ENCODE measurements at places on chromosomes 6 and 20. TPM values are rescaled to one million over a fixed set of nuclear protein-coding genes. Genes with fewer than 3 reads are reported as not detected.
A peak's percentile ranks its signal among the peaks of the same experiment; 100 is the strongest.

- no peak for DNase-seq
These were observed 20.6 kb upstream of the REV3L start for GRCh38 chr6:111503660-111504059.

DNA sequence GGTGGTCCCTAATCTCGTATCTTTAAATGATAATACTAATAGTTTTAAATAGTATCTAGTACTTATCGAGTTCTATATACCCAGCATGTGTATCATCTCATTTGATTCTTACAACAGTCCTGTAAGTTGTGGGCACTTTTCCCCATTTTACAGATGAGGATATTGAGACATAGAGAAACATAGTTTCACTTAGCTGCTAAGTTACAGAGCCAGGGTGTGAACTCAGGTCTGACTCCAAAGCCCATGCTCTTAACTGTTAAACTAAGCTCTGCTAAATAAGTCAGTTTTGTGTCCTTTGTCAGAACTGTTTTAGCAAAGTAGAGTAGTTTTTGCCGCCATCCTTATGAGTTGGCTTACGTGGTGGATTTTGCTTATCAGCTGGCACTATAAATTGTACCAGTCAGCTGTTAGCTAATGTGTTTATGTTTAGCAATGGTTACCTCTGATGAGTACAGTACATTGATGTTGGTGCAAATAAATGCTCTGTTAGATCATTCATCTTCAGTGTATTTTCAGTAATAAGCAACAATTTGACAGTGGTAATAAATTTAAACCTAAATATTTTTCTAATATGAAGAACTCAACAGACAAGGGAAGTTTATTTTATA is 12.1 kb downstream of the OGFRL1 start:
- no peak for DNase-seq

DNA sequence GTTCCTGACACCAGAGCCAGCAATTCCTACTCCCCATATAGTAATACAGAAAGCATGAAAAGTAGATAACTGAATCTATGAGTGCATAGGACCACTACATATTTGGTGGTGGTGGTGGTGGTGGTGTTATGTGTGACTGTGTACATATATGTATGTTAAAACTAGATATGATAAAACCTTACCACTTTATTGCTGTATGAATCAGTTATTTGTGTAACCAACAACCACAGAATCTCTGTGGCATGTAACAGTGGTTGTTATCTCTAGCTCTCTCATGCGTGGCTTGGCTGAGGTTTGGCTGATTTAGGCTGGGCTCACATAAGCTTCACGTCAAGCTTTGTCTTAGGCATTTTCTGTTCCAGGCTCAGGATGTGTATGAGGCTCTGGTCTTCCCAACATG is 55.7 kb downstream of the PLCB1 start:
- no peak for DNase-seq

DNA sequence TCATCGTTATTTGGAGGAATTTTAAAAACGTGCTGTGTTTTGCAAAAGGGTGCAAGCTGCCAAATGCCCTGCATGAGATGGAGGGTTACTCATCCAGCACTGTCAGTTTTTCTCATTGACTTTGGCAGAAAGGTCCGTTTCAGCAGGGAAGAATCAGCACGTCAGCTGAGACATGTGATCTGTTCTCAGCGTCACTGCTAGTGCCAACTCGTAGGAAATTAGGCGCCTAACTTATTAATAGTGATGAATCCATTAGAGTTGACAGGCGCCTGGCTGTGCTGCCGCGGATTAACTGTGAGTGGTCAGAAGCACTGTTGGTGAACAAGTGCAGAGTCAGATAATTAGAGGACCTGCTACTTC is 175.5 kb upstream of the FOXQ1 start:
- no peak for DNase-seq

Gene CRISP3
- not detected for total RNA-seq

Gene COL11A2
- total RNA-seq = 0.49 TPM

DNA sequence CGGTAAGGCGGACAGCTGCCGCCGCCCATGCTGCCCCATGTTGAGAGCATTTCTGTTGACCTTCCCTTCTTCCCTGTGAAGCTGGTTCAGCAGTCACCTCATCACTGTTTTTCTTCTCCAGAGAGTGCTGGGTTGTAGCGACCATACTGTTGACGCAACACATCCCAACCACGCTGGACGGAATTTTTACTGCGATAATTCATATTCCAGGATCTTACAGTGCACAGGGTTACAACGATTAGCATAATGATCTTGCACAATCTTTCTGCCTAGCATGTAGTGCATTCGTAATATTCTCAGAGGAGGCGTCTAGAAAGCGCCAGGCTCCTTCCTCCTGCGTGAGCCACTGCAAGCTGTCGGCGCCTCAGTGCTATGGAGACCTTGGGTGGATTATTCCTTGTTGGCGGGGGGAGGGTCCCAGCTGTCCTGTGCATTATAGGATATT is 137.0 kb downstream of the MTHFD1L start:
- DNase-seq = no peak

- DNase-seq = no peak
These were observed 141.2 kb downstream of the JARID2 start for GRCh38 chr6:15387118-15387517.

- no peak for DNase-seq
These were observed 119.6 kb upstream of the DOK5 start for GRCh38 chr20:54355631-54356280.

Gene PRPH2
- total RNA-seq = 0.06 TPM

DNA sequence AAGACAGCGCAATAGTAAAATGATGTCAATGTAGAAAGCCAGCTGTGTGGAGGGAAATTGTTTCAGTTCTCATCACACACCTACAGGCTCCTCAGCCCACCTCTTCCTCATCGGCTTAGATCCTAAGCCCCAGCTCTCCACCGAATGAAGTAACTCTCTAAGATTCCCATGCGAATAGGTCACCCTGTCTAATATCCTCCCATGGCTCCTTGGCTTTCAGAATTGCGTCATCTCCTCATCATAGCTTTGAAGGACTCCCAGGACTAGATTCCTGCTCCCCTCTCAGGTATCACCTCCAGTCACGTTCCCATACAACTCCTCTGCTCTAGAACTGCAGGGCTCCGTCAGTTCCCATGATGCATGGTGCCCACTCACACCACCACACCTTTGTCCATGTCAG is 16.2 kb upstream of the SLC22A16 start:
- no peak for DNase-seq

Gene SYNDIG1
- total RNA-seq = 1.0 TPM

DNA sequence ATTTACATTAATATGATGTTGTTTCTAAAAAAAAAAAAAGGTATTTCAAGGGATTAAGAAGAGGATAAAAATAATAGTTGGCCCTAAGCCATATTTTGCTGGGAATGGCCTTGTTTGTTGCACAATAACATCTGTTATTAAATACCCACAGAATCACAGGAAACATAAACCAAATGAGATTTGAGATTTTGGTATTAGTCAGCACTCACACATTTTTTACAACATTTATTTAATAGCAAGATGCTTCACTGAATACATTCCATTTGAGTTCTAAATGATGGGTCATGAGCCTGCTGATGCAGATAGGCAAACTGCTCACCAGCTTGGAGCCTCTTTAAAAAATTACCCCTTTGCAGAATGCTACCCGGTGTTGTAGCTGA is 92.9 kb upstream of the ENPP5 start:
- no peak for DNase-seq

- DNase-seq = no peak
These were observed 146.8 kb downstream of the LAMA2 start for GRCh38 chr6:129029778-129030177.

DNA sequence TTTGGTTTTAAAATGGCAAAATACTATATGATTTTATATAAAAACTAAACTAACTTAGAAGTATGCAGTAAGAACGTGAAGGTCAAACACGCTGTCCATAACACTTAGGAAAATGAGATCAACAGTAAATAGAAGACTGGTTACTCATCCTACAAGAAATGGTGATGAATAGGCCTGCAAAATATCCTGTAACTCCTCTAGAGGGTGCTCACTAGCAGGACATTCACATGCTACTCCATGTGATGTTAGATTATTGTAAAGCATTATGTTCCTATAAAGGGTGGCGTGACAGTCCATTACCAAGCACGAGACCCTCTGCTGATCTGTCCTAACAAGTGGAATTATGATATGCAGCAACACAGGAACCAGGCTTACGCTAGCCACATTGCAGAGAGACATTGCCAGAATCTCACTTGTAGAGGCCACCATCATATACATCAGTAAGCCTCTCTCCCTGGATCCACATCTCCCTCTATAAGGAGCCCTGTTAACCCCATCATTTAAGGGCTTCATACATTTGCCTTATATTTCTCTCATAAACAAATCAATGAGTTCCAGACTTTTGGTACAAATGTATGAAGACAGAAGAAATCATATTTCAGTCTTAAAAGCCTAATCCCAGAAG is 18.0 kb upstream of the DEFB129 start:
- peak; percentile 53 for DNase-seq

GRCh38 chr6:130009146-130009545 is 9.2 kb upstream of the L3MBTL3 start:
- no peak for DNase-seq

Gene NT5E
- not detected for total RNA-seq

DNA sequence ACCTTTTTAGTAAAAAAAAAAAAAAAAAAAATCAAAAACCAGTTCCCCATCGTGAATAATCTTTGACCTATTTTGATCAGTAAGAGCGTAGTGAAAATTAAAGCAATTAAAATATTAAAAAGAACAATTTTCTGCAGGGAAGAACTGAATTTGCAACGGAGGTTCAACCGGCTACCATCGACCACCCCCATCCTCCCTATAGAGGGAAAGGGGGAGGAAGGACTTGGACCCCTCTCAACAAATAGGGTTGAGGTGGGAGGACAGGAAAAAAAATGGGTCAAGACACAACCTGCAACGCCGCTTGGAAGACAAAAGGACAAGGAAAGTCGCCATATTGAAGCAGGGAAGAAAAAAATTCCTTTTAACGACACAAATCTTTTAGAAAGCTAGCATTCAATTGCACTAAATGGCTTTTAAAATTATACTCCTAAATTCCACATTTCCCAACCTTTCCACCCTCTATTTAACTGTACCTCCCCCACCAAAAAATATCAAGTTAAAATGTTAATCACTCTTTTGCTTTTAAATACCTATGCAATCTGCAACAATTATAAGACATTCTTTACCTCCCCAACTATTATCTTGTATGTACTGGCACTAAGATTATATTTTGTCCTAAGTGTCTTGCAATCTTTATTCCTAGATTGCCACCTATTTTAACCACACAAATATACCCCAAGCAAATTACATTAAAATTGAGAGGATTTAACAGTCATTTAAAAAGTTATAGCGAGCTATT is 1.7 kb downstream of the PPP1R10 start:
- DNase-seq = peak; percentile 76

DNA sequence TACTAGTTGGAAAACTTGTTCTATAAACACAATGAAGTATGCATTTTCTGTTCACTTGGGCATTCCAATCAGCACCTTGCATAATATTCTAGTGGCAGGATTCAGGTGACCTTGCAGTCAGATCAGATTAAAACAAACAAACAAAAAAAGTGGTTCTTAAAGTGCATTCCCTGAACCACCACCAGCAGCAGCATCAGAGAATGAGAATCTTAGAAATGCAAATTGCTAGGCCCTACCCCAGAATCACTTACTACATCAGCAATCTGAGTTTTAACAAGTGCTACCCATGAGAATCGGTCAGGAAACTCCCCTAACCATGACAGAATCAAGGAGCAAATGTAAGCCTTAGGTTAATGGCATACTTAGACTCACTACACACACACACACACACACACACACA is 41.7 kb downstream of the SNAP25 start:
- DNase-seq = no peak

DNA sequence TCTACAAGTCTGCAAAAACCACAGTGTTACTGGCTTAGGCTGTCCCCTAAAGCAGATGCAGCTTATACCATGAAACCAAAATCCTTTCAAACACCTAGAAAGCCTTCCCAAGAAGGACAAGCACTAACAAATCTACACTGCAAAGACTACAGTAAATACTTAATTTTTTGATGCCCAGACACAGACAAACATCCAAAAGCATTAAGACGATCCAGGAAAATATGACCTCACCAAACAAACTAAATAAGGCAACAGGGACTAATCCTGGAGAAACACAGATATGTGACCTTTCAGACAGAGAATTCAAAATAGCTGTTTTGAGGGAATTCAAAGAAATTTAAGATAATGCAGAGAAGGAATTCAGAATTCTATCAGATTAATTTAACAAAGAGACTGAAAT is 423.5 kb downstream of the COL12A1 start:
- DNase-seq = no peak

DNA sequence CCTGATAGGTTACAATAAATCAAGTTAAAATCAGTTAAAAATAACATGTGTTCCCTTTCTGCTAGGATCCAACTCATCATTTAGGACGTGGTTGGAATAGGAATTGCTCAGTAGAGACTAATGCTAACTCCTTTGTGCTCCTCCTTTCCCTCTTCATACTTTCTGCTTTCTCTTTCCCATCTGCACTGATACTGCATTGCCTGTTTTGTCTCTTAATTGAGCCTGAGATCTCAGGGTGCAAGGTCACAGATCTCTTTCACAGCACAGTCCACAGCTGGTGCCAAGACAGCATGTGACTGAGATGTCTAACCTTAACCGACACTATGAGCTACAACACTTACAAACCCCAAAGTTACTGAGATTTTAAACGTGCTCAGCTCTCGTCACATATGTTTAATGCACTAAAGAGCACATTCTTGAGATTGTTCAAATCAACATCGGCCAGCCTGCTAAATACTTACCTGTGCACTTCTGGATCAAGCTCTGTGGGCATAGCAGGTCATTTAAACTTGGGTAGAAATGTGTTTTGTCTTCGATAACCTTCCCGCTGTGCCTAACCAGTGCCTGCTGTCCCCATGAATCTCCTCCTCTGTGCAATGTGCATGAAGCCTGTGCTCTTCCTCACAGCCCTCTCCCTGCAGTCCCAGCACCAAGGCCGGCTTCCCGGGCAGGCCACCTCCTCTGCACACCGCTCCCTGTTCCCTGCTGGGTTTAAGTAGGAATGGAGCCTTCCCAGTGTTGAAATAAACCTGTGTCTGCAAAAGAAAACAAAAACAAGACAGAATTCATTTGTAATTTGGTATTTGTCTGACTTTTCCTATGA is 39.6 kb upstream of the AFDN start:
- no peak for DNase-seq

DNA sequence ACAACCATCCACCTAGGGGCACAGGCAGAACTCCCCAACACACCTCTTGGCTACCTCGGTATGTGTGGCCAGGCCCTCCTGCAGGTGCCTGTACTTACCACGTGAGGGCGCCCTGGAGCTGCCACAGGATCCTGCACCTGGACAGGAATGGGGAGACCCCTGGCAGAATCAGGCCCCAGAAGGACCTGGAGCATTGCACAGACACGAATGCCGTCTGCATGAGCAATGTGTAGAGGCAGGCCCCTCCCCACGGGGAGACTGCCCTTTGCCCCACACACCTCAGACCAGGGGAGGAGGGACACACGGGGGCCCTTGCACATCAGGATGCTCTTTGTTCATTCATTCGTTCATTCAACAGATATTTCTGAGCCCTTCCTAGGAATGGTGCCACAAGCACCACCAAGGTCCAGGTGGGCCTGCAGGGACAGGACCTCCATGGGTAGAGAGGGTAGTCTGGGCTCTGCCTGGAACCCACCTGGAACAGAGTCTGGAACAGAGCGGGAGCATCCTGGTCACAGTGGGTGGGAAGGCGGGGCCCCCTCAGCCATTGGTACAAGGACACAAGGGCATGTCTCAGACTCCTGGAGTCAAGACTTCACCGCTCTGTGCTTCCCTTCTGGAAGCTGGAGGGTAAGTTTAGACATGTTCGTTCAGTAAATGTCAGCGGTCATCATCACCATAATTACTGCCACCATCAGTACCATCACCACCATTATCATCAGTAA is 32.3 kb downstream of the YTHDF1 start:
- DNase-seq = peak; percentile 74

All from neural progenitor cell (in vitro differentiated cells).